ENCODE measurements at places on chromosomes 12 and 14.

DNA sequence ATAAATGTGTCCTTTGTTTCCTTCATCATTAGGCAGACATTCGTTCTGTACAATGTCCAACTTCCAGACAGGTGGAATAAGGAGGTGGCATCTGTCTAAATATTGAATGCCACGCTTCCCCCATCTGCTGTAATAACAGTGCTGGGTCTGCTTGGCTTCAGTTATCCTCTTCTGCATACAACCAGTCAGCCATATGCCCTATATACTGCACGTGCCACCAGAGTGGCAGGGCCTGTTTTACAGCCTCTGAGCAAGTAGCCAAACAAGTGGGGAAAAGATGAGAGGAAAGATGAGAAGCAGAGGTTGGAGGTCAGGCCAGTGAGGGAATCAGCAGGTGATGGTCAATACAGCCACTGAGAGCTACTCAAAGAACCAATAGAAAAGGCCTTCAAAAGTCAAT, 55.4 kb downstream of the OTX2 start:
- no peak overlapping the region for H3K27ac ChIP-seq
- H3K27me3 ChIP-seq, result peaks cover 10% of the 10 kb centered on the region
- no peak overlapping the region for H3K4me3 ChIP-seq
- no peaks in the 10 kb centered on the region for H3K36me3 ChIP-seq

GRCh38 chr12:56787498-56787897, 24.4 kb downstream of the HSD17B6 start:
- H3K36me3 ChIP-seq, result no peaks in the 10 kb centered on the region
- peaks cover 4% of the 10 kb centered on the region for H3K27me3 ChIP-seq
- ATAC-seq, result no peak
- H3K4me3 ChIP-seq, result no peak overlapping the region

- ATAC-seq, result no peak
- H3K36me3 ChIP-seq, result no peaks in the 10 kb centered on the region
- H3K27me3 ChIP-seq, result no peaks in the 10 kb centered on the region
- no peak overlapping the region for H3K4me3 ChIP-seq
- no peak overlapping the region for H3K27ac ChIP-seq
- H3K4me1 ChIP-seq, result no peaks in the 10 kb centered on the region
These were observed 103.3 kb upstream of the PMCH start for GRCh38 chr12:102300824-102301461.

GRCh38 chr12:69254046-69254445, 14.7 kb downstream of the CPSF6 start:
- no peak overlapping the region for H3K4me3 ChIP-seq
- ATAC-seq, result no peak
- H3K4me1 ChIP-seq, result peaks cover 46% of the 10 kb centered on the region

DNA sequence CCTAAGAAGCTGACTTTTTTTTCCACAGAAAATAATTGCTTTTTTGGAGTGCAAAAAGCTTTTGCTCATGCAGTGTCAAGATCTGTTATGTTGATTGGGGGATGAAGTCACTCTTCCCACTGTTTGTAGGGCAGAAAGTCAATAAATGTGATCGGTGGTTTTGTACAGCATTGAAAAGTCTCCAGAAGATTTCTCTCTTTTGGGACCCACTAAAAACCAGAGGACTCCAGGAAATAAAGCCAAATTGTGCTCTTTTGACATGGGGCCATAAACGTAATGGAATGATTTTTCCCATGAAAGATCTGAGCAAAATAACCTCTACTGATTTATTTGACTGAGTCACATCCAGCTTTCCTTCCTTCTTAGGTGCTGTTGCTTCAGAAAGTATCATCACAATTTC, 122.5 kb downstream of the SNAPC1 start:
- no peaks in the 10 kb centered on the region for H3K4me1 ChIP-seq
- H3K4me3 ChIP-seq, result no peak overlapping the region
- H3K27me3 ChIP-seq, result no peaks in the 10 kb centered on the region
- no peak for ATAC-seq

GRCh38 chr12:30827101-30828066, 72.6 kb upstream of the CAPRIN2 start:
- no peaks in the 10 kb centered on the region for H3K36me3 ChIP-seq
- H3K4me1 ChIP-seq, result peaks cover 9% of the 10 kb centered on the region
- H3K4me3 ChIP-seq, result no peak overlapping the region

DNA sequence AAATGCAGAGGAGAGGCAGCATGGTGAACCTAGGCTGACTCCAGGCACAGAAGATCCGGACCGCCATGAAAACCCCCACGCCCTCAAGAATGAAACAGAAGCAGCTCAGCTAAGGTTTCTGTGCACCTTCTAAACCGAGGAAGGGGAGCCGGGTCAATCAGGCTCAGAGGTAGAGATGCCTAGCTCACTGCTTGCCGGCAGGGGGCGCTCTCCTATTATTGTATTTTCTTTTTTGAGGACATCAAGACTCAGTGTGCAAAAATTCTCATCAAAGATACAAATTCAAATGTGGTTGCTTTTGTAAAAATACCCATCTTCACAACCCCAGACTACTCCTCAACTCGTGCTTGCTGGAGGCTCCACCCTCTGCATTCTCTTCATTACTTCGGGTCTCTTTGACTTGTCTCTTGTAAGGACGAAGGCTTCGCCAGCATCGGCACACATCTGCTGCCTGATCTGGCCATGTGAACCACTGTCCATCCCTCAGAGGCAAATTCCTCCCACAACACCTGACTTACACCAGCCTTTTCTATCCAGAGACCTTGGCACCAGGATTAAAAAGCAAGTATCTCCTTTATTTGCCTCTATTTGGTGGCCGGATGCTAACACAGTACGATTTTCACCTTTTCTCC, 33.4 kb upstream of the RNASE3 start:
- H3K4me3 ChIP-seq, result no peak overlapping the region
- peak; percentile 67 for ATAC-seq
- H3K27me3 ChIP-seq, result peaks cover 18% of the 10 kb centered on the region
- H3K27ac ChIP-seq, result no peak overlapping the region

DNA sequence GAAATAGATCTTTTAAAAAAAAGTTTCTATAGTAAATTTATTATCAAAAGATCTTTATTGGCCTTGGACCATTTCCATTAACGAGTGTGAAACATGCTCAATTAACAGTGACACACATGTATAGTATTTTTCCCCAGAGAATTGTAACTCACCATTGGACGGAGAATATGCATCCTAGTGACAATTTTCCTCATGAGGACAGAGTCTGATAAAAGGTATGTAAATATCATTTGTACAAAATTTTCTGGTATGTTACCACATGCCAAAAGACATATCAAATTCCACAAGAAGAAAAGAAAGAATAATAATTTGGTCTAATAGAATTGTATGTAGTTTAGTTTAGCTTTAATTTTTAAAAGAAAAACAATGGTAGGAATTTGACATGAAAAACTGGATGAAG, 1096.0 kb upstream of the FLRT2 start:
- H3K36me3 ChIP-seq, result no peaks in the 10 kb centered on the region
- H3K27ac ChIP-seq, result no peak overlapping the region
- ATAC-seq, result no peak
- no peaks in the 10 kb centered on the region for H3K4me1 ChIP-seq
- H3K27me3 ChIP-seq, result no peaks in the 10 kb centered on the region
- H3K4me3 ChIP-seq, result no peak overlapping the region

GRCh38 chr14:37894463-37894862, 299.0 kb downstream of the TTC6 start:
- no peaks in the 10 kb centered on the region for H3K4me1 ChIP-seq
- no peaks in the 10 kb centered on the region for H3K36me3 ChIP-seq
- no peak for ATAC-seq
- no peak overlapping the region for H3K27ac ChIP-seq
- H3K4me3 ChIP-seq, result no peak overlapping the region

GRCh38 chr14:87133073-87133801, 859.7 kb downstream of the GALC start:
- no peaks in the 10 kb centered on the region for H3K36me3 ChIP-seq
- H3K4me1 ChIP-seq, result no peaks in the 10 kb centered on the region
- no peaks in the 10 kb centered on the region for H3K27me3 ChIP-seq
- peak; percentile 74 for ATAC-seq

DNA sequence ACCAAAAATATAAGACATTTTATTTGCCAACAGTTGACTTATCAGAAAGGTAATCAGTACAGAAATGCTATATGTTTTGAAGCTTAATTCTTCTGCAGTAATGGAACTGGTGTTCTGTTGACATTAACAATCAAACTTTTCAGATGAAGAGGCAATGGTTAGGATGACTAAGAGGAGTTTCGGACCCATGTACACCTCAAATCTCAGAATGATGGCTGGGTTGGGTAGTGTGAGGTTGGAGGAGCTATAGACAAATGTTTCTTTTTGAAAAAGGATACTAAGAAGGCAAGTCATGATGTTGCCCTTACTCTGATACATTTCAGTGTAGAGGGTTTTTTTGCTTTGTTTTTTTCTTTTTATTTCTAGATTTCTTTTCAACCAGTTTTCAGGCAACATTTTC, 66.9 kb downstream of the KNTC1 start:
- no peaks in the 10 kb centered on the region for H3K4me1 ChIP-seq
- no peaks in the 10 kb centered on the region for H3K36me3 ChIP-seq
- no peak for ATAC-seq
